ENCODE measurements at places on chromosomes 3 and 15.
A peak's percentile ranks its signal among the peaks of the same experiment; 100 is the strongest.

DNA sequence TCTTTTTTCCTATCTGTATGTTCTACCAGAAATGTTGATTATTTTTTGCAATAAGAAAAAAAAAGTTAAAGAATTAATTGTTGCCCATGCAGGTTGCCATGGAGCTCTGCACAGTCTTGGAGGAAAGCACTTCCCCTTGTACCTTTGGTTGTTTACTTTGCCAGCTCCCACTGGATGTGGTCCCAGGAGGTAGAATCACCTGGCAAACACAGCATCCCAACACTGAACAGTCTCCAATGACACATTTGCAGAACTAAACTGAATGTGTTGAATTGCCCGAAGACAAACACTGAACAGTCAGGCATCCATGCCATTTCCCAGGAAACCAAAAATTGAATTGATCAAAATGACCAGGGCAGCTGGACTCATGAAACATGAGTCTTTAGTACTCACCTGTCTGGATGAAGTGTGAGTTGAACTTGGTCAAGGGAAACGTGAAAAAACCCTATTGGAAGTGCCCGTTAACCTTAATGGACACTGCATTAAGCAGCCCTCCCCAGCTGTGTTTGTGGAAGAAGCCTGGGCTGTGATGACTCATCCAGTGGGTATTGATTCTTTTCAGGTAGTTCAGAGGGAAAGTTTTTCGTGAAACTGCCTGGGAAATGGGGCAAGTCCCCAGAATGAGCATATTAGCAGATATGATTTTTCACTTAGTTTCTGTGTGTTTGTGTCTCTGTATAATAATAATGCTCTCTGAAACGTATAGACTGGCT, 284.7 kb upstream of the STT3B start:
- no peak for DNase-seq

- DNase-seq = no peak
Measured at GRCh38 chr15:67838789-67839332, 984 bp downstream of the RNU6-1 start.

- DNase-seq = no peak
Measured at GRCh38 chr3:108352176-108352575, 55.8 kb downstream of the HHLA2 start.

- no peak for DNase-seq
Measured at GRCh38 chr3:14884665-14885064, 62.7 kb upstream of the NR2C2 start.

DNA sequence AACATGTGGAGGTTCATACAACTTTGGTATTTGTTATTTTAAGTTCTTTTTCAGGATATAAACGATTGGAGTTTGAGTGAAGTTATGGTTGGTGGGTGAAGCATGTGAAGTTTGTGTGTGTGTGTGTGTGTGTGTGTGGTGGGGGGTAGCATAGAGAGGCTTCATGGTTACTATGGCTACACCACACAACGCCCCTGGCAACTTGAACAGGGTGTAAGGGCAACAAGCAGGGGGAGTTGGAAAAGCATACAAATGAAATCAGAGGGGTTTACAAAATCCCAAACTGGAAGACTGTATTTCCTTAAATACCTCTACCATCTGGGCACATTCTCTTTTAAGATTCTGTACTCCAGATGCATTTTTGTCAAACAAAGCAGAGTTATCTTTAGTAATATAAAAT, 207.5 kb downstream of the SV2B start:
- DNase-seq = no peak

GRCh38 chr15:26772154-26773066, at the start of gene GABRB3:
GABRB3 (minus strand) TSS chr15:26773066.
- no peak for DNase-seq

- no peak for DNase-seq
Measured at GRCh38 chr15:58627046-58627445, 122.5 kb downstream of the ADAM10 start.

DNA sequence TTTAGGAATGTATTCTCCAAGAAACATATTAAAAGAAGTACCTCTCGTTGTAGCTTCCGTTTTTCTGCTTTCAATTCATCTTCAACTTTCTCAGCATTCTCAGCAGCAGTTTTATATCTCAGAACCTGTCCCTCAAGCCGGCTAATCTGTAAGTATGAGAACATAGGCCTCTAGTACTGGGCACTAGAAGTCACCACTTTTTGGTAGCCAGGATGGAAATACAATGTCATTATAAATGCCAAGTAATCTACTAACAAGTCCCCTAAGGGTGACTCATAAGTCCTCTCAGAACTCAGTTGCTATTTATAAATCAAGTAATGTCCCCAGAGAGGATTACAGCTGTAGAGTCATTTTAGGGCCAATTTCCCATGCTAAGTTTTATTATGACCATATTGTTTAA, 61.1 kb downstream of the MLH1 start:
- no peak for DNase-seq

DNA sequence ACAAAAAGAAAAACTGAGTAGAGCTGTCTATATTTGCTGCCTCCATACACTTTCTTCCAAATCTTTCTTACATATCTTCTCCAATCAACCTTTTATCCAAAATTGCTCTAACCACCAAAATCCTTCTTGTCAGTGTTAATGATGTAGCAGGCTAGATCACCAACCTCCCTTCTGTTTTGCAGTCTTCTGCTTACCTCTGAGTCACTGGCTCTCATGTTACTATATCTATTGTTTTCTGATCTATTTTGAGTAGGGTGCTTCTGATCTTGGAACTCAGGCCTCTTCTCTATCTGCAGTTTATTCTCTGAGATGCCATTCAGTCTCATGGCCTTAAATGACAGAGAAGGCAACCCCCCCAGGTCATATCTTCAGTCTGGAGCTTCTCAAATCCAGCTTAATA, 26.3 kb upstream of the AADAC start:
- no peak for DNase-seq

DNA sequence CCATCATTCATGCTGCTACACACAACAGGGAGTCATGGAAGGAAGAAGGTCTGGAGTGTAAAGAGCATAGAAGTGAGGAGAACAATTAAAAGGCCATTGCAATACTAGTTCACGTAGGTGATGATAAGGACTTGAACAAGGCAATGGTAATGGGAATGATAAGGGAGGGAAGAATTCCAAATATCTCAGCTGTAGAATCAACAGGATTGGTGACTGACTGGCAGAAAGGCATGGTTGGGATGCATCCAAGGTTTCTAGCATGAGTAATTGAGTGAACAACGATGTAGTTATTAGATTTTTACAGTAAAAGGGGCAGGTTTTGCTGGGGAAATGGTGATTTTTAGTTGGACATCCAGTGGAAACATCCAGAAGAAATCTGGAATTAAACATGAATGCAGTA, 2.4 kb upstream of the SEC62 start:
- no peak for DNase-seq

DNA sequence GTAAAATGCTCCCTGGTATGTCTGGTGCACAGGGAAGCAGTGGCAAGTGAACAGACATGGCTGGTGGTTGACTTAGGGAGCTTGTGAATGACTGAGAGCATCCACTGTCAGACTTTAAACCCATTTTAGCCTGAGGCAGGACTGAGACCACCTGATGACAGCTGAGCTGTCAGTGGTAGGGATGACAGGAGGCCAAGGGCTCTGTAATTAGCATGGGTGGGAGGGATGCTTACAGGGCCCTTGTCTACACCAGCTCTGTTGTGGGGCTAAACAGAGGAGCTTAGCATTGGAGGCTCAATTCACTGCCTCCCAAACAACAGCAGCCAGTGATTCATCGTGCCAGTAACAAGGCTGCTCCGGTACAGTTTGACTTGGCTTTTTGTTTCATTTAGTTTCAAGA, 169.4 kb downstream of the CHST2 start:
- DNase-seq = no peak

DNA sequence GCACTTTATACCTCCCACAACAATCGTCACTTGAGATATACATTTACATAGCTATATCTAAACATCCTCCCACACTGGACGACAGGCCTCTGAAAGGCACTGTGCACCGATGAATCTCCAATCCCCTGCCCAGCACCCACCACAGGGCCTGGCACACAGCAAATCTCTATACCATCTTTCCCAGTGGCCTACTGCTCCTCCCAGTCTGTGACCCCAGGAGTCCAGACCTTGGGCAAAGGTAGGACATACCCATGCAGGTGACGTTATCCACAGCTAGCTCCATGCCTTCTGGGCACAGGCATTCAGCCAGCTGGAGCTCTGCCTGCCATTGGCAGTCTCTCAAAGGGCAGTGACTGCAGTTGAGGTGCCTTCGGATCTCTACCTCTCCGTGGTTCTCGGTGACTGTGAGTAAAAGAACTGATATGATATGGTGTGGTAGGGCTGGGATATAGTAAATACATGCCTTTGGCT, 5.8 kb downstream of the LTK start:
- no peak for DNase-seq

GRCh38 chr3:99895131-99895696, 77.6 kb downstream of the CMSS1 start:
- no peak for DNase-seq

DNA sequence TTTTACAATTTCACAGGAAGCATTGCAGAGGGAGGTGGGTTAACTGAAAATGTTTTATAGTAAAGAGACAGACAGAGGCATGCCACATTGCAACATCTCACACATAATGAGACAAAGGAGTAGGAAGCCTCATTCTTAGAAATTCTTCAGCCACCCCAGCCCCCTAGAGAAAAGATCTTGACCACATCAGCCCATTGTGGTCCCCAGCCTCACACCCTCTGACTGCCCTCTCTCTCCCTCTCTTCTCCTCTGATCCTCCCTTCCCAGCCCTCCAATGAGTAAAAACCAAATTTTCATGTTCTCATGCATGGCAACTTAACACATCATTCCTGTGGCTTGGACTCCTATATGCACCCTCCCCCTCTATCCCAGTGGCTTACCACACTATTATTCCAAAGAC, 174.1 kb downstream of the UACA start:
- DNase-seq = no peak

GRCh38 chr3:149967086-149967685, 3.5 kb downstream of the PFN2 start:
- no peak for DNase-seq

- no peak for DNase-seq
Measured at GRCh38 chr3:46386205-46386604, 15.5 kb downstream of the CCR5 start.

GRCh38 chr15:33083232-33084081, 111.1 kb downstream of the FMN1 start:
- peak; percentile 56 for DNase-seq

DNA sequence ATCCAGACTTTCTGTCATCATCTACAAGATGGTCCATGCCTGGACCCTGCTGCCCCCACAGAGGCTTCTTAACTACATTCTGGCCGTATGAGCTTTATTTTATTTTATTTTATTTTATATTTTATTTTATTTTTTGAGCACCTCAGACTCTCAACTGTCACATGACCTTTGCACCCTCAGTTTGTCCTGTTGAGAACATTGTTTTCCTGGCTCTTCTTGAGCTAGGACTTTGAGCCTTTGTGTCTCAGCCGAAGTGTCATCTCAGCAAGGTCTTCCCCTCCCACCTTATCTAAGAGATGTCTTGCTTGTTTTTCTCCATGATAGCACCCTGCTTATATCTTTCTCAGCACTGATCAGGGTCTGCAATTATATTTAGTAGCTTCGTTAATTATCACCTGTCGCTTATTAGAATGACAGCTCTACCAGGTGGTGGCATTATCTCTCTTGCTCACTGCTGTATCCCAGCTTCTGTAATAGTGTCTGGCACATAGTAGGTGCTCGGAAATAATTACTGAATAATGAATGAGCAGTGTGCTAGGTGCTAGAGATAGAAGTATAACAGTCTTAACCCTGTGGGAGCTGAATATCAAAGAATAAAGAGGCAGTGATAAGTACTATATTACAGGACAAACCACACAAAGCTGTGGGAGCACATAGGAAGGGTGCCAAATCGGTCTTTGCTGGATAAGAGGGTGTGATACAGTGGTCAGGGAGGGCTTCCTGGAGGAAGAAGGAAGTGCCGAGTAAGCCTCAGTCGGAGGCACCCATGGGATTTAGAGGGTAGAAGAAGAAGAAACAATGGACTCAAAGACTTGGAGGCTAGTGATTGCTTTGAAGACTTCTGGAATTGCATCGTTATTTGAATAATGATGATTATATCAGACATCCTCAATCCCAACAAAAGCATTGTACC, 136.2 kb downstream of the ITPR1 start:
- no peak for DNase-seq

DNA sequence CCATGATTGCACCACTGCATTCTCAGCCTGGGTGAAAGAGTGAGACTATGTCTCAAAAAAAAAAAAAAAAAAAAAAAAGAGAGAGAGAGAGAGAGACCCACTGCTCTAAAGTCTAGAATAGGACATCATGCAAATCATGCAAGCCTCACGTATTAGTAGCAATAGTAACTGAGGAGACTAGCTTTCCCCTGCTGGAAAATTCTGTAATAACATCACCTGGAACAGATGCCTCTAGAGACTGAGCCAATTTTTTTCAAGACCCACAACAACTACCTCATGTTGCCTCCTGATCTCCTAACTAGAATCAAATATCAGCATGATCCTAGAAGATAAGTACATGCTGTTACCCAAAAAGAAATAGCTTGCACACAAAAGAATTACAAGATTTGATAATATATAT, 461.9 kb downstream of the AGBL1 start:
- DNase-seq = no peak

DNA sequence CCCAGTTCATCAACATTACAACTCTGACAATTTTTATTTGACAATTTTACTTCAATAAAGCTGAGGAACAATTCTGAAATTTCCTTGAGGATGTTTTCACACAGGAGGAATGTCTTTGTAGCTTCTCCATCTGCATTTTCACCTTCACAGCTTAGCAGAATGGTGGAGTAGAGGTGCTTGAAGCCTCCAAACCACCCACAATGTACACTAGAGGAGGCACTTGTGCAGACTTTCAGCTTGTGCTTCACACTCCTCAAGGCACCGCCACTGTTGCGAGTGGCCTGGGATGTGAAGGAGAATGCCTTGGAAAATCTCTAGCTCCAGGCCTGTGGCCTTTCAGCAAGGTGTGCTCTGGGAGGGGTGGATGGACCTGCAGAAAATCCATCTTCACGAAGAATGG, 181.9 kb downstream of the EPHB1 start:
- DNase-seq = no peak

- DNase-seq = no peak
Measured at GRCh38 chr3:65890328-65890727, 148.4 kb downstream of the MAGI1 start.

- no peak for DNase-seq
Measured at GRCh38 chr15:57017024-57017423, 98.6 kb downstream of the TCF12 start.

- DNase-seq = no peak
Measured at GRCh38 chr3:44914936-44915335, 40.5 kb downstream of the TGM4 start.

- DNase-seq = no peak
Measured at GRCh38 chr15:43514241-43515057, 3.0 kb upstream of the MAP1A start.

DNA sequence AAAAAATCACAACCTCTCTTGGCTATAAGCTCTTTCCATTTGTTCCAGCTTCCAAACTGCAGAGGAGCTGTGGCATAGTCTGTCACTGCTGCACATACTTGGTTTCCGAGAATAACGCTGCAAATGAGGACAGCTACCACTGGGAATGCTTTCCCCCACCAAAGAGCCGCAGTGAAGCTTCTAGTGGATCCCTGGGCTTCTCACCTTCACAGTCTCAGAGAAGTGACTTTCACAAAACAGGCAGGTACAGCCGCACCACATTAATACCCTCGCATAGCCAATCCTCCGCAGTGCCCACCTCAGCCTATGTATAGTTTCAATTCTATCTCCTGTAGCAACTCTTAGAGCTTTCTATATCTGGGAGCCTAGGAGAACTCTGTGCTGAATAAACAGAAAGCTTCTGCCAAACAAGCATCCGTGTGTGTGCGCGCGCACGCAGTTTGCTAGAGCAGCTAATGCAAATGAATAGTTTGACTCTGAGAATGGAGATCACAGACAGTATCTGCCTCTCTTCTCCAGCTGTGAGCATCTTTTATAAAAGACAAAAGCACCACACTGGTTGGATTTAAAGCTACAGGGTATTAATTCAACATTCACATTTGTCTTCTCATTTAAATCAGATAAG, 81.9 kb upstream of the PLXND1 start:
- DNase-seq = peak; percentile 30

Data from NT2/D1 (cell line).